ENCODE measurements at places on chromosomes 1 and 21.

GRCh38 chr1:230517326-230517725 lies 91.2 kb upstream of the PGBD5 start:
- no peak for DNase-seq

DNA sequence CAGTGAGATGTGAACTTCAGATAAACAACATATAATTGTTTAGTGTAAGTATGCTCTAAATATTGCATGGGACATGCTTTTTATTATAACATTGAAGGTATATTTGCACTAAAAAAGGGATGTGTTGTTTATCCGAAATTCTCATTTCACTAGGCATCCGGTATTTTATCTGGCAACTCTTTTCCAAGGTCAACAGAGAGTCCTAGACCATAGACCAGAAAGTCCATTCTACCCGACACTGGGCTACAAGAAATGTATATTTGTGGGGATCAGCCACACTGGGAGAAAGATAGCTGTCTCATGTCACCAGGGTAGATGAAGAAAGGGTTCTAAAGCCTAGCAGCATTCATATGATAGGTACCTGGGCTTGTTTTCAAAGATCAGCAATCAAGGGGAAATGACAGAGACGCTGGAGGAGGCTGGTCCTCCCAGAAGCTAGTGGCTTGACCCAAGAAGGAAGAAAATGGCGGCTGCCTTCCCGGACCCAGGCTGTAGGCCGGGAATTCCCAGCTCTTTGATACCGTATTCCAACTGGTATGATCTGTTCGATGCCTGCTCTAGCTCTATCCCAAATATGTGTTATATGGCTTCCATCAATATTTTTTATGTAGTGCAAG lies 161.1 kb upstream of the IRF2BP2 start:
- DNase-seq: no peak

DNA sequence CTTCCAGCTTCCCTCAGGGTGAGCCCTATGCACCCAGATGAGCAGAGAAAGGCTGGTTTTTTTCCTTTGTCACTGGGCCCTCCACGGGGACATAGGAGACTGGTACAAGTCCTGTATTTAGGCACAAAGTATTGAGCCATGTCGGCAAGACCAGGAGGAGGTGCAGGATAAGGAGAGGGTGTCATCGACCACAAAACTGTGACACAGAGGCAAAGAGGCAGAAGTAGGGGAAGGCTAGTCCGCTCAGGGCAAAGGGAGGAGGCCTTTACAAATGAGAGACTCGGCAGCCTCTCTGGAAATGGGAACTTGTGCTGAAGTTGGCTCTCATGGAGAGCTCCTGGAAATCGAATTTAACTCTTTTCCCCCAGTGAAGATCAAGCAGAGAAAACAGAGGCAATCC lies 70.7 kb upstream of the CAMK1G start:
- DNase-seq: no peak

DNA sequence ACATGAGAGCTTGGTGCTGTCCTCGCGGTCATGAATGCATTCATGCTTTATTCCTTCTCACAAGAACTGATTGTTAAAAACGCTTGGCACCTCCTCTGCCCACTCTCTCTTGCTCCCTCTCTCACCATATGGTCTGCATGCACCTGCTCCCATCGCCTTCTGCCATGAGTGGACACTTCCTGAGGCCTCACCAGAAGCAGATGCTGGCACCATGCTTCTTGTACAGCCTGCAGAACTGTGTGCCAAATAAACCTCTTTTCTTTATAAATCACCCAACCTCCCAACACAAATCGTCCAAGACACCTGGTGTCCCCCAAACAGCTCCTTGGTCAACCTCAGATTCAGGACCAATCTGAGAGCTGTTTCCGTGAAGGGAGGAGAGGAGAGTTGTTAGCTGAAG lies 43.3 kb upstream of the PCBP3 start:
- DNase-seq: no peak

- peak; percentile 11 for DNase-seq
Measured at GRCh38 chr1:173866413-173867115, 1.2 kb downstream of the GAS5 start.

GRCh38 chr1:23103001-23103889 lies 65.4 kb downstream of the LUZP1 start:
- peak; percentile 47 for DNase-seq

- no peak for DNase-seq
Measured at GRCh38 chr1:111201275-111202090, 1.0 kb upstream of the DENND2D start.

DNA sequence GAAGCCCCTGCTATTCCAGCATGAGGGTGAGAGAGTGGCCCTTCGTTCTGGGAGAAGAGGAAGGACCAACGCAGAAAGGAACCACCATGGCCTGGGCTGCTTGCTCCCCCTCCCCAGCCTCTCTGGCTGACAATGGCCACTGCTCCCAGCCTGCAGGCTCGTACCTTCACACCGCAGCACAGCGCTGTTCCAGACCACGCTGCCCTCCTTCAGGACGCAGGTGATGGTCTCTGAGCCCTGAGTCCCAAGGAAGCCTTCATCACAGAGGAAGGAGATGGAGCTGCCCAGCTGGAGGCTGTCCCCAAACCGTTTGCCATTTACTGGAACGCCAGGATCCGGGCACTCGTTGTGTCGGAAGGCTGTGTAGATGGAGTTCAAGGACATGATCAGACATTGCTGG lies 124.9 kb upstream of the HMGB4 start:
- DNase-seq: no peak

GRCh38 chr1:53315046-53315445 lies 12.8 kb downstream of the LRP8 start:
- no peak for DNase-seq

DNA sequence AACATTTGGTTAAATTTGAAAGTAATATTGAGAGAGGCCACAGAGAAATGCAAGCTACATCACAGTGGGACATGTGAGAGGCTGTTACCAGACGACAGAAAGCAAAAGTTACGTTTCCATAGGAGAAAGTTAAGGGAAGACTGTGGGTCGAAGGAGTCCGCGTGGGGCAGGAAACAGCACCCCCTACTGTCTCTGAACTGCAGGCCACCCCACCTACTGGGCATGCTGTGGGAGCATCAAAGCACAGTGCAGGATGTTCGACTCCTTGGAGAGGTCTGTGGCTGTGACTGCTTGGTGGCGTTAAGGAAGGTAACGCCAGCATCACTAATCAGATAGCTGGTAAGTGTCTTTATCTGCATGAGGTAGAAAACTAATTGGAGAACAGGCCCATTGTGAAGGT lies 123.9 kb downstream of the PTBP2 start:
- DNase-seq: peak; percentile 45

- no peak for DNase-seq
Measured at GRCh38 chr1:245416781-245417180, 262.0 kb downstream of the KIF26B start.

All from stimulated activated CD4-positive, alpha-beta T cell treated with anti-CD3 and anti-CD28 coated beads, Interleukin-15, amount 100 ng/mL, for 24 hours (primary cell).